ENCODE measurements at places on chromosomes 4 and X.

DNA sequence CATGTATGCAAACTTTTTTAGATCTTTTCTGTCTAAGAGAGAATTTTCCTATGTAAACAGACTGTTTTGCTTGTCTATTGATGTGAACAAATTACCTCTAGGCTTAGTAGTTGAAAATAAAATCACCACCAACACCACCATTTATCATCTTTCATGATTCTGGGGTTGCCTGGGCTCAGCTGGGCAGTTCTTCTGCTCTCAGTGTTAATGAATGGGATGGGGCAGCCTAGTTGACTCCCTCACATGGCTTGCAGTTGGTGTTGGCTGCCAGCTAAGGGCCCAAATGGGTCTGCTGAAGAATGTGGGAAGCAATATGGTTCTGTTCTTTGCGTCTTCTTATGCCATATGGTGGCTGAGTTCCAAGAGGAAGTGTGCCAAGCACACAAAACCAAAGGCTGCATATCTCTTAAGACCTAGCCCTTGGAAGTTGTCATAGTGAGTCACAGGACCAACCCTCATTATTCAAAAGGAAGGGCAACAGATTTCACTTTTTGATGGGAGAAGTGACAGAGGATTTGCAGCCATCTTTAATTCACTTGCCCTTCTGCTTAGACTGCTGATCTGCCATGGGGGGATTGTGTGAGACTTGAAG lies 17.9 kb downstream of the REELD1 start:
- DNase-seq: no peak

DNA sequence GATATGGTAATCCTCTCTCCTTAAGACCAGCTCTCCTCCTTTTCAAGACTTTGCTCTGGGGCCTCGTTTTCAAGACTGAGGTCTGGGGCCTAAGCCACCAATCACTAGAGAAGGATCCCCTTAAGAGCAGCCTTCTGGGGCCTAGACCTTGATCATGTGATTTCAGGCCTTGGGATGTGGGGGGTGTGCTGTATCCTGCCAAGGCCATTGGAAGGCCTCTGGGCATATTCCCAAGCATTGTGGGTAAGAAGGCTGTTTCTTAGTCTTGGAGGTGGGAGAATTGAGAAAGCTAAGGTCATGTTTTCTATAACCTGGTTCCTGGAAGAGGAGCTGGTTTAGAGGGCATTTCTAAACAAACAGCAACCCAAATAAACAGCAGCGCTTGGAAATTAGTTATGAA lies 12.1 kb downstream of the TMEM164 start:
- no peak for DNase-seq

DNA sequence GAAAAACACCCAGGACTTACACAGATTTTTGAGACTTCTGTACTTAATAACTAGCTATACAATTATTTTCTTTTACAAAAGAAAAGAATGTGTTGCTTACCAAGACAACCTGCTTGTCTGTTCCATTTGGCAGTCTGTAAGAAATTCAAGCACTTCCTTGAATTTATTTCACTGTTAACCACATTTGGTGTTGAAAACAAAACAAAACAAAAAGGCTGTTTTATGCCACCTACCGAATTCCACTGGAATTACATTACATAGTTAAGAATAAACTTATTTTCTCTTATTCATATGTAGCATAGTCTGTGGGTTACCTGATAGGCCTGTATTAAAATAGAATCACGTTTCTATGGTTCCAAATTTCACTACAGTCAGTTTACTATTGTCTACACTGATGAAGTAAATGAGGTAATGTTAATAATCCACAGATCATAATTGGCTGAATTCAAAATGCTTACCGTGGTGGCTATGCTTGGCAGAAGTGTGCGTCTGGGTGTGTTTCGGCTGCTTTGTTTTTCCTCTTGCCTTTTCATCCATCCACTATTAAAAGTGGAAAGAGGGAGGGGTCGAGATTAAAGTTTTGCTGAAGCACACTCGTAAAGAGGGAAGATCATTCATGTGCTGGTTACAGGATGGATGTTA lies at the start of gene TLR1:
Gene TLR1, minus strand, starts transcription at position 138 of the 642 bp plus-strand sequence. CDS start 5,960 bp downstream, outside the sequence.
- DNase-seq: no peak

- no peak for DNase-seq
These were observed 139.8 kb downstream of the PTTG2 start for GRCh38 chr4:38099908-38100407.

GRCh38 chr4:121192480-121192879 lies 28.4 kb upstream of the TNIP3 start:
- no peak for DNase-seq

GRCh38 chrX:105451401-105451800 lies 230.9 kb upstream of the TEX13A start:
- DNase-seq: no peak

- DNase-seq: no peak
These were observed 51.6 kb downstream of the PPP3CA start for GRCh38 chr4:101295691-101296090.

DNA sequence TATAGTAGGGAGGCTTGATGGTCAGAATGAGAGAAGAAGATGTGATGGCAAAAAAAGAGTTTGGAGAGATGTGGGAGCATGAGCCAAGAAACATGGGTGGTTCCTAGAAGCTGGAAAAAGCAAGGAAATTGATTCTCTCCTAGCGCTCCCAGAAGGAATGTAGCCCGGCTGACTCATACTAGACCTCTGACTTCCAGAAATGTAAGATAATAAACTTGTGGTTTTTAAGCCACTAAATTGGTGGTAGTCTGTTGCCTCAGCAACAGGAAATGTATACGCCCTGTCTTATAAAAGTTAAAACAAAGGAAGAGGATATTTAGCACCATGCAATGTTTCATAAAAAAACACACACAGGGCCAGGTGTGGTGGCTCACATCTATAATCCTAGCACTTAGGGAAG lies 182.7 kb upstream of the PCDH7 start:
- DNase-seq: no peak

GRCh38 chr4:4837316-4837715 lies 22.1 kb upstream of the MSX1 start:
- DNase-seq: no peak

- DNase-seq: no peak
These were observed at the start of gene RASSF6 for GRCh38 chr4:73620115-73620792. RASSF6 (minus strand) TSS chr4:73620436; CDS start chr4:73611795, 8,641 bp downstream.

DNA sequence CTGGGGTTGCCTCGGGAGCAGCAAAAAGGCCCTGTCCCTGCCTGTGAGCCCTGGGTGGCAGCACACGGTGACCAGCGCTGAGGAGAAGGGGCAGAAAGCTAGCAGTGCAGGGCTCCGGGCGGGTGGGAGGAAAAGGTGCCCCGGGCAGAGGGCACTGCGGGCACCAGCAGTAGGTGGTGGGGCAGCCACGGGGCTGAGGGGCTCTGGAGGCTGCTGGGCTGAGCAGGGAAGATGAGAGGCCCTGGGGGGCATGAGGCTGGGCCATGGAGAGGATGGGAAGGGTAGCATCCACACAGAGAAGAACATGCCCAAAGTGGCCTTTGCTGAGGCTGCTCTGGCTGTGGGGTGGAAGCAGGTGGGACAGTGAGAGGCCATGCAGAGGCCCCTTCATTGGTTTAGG lies 67.5 kb upstream of the NKX1-1 start:
- no peak for DNase-seq

DNA sequence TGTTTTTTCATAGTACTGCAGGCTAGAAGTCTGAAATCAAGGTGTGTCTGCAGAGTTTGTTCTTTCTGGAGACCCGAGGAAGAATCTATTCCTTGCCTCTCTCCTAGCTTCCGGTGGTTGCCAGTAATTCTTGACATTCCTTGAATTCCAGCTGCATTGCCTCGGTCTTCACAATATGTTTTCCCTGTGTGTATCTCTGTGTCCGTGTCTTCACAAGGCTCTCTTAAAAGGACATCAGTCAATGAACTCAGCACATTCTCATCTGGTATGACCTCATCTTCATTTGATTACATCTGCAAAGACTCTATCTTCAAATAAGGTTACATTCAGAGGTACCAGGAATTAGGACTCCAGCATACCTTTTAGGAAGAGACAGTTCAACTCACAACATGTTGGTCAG lies 163.4 kb downstream of the BANK1 start:
- DNase-seq: no peak

- no peak for DNase-seq
These were observed 169.2 kb downstream of the TMA16 start for GRCh38 chr4:163663454-163664225.

- no peak for DNase-seq
These were observed 999 bp downstream of the NAP1L5 start for GRCh38 chr4:88696630-88697029.

GRCh38 chr4:161121451-161121850 lies 1042.3 kb downstream of the FSTL5 start:
- DNase-seq: no peak

- no peak for DNase-seq
These were observed 566 bp downstream of the LARP7 start for GRCh38 chr4:112637552-112637866.

DNA sequence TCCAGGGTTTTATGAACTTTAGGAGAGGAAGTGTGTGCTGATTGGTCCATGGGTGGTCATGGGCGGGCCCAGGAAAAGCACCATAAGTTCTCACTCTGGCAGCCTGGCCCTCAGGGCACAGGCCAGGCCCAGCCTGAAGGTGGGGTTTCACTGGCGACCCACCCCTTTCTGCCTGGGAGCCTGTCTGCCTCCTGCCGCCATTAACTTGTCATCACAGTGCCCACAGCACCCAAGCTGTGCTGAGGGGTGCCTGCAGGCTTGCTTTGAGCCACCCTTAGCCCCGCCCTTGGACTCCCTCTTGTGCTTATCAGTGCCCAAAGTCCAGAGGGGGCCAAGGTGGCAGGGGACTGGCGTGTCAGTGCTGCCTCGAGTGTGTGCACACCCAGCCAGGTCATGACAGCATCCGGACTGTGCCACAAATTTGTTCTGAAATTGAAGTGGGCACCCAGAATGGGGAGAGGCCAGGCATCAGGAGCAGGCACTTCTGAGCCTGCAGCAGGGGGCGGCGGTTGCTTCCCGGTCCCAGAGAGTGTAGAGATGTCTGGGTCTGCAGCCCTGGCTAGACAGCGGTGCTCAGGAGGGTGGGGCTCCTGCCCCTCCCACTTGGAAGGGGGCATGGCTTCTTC lies 455.6 kb downstream of the TMA16 start:
- peak; percentile 3 for DNase-seq

DNA sequence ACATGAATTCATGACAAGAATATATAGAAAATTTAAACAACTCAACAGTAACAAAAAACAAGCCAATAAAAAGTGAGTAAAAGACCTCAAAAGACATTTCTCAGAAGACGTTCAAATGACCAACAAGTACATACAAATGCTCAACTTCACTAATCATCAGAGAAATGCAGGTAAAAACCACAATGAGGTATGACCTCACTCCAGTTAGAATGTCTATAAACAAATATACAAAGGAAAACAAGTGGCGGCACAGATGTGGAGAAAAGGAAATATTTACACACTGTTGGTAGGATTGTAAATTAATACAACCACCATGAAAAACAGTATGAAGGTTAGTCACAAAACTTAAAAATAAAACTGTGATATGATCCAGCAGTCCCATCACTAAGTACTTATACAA lies 1033.1 kb downstream of the RAPGEF2 start:
- no peak for DNase-seq

DNA sequence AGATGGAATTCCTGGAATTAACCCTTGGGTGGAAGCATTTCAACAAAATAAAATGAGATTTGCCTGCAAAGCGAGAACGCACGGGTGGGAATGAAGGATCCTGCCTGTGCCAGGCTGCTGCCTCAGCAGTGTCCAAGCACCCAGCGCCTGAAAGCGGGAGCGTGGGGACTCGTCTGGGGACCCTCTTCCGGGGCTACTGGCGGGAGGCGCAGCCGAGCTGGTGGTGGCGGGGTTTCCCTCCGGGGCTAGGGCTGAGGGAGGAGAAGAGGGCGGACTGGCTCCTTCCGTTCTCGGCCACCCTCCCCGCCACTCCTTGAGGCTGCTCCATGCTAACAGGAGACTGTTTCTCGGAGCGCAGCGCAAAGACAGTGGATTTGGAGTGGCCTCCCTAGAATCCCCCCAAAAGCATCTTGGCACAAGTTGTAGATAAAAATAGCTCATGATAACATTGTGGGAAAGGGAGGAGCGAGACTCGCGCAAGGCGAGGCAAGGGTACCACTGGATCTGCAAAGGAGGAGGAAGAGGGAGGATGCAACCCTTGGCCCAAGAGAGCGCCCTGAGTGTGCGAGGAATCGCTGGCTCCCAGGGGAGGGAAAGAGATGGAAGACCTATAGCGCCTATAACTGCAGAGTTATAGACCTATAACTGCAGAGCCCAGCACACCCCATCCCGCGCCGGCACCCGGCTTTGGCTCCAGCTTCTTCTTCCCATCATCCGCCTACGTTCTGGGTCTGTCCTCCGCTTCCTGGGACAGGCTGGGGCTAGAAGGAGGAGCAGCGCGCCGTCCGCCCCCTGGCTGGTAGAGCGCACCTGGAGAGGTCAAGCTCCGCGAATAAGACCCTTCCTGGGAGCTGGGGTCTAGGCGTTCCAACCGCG lies 1.3 kb downstream of the HS3ST1 start:
- DNase-seq: no peak

GRCh38 chr4:26217961-26218676 lies 102.7 kb upstream of the RBPJ start:
- DNase-seq: no peak

DNA sequence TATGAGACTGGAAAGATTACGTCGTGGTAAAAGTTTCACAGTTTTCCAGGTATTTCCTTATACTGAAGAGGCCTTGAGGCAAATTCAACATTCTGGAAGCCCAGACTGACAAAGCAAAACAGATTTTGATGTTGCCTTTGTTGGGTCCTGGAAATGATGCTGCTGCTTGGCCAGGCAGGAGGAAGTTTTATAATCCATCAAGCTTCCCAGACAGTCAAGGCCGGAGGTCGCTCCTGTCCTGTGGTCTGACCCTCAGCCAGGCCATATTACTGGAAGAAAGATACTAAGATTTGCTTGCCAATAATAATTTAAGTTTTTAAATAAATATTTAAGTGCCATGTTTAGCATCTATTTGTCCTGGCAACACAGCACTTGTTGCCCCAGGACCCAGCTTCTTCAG lies 63.4 kb downstream of the TAPT1 start:
- DNase-seq: no peak

GRCh38 chr4:95363559-95363925 lies 185.2 kb downstream of the UNC5C start:
- DNase-seq: no peak

- DNase-seq: no peak
These were observed 141.7 kb downstream of the GPAT3 start for GRCh38 chr4:83677656-83678055.

GRCh38 chrX:39648548-39649254 lies 449.1 kb downstream of the BCOR start:
- no peak for DNase-seq

DNA sequence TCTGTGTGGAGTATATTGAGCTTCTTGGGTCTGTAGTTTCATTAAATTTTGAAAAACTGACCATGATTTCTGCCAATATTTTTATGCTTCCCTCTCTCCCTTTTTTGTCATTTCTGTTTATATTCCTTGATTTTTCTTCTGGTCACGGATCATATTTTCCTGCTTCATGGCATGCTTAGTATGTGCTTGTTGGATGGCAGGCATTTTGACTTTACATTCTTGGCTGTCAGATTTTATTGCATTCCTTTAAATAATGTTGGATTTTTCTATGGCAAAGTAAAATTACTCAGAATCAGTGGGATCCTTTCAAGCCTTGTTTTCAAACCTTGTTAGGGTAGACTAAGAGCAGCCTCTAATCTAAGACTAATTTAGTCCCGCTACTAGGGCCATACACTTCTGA lies 531.8 kb downstream of the IL15 start:
- DNase-seq: no peak
